Brain (organoid and tissue), 16 donors: ENCODE measurements at places on chromosomes 7 and 10.

DNA sequence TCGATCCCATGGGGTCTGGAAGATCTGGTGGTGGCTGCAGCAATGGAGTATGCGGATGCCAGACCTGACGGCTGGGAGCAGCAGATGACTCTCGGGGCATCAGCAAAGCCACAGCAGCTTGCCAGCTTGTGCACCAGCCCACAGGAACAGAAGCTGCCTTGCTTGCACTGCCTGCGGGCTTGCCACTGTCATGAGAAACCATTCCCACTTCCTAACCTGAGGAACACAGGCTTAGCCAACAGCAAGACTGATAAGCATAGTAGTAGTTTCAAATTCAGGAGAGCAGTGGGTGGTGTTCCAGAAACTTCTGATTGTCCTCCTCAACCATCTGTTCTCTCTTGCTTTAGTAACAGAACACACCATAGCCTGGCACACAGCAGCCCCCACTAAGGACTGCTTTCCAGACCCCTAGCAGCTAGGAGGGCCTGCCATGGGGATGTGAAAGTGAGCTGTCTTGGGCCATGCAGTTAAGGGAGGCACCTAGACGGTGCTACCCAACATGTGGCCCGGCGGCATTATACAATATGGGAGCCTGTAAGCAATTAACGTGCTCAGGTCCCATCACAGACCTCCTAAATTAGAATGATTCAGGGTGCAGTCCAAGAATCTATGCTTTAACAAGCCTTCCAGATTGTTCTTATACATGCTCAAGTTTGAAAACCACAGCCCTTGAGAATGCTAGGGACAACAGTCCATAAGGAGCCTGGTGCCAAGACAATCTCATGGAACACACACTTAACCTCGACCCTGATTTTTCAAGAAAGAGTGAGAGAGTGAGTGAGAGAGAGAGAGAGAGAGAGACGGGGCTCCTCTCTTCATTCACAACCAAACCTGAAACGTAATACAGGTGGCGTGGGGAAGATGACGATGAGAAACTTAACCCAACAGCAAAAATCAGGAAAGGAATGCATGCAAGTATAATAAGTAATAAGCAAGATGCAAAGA is 7.1 kb downstream of the ANXA11 start:
- DNase-seq: no peak

GRCh38 chr7:108331971-108332370 is 124.3 kb downstream of the NRCAM start:
- peak; percentile 32 for DNase-seq

GRCh38 chr7:141710301-141710700 is 2.1 kb downstream of the WEE2 start:
- no peak for DNase-seq

GRCh38 chr7:108415821-108416536 is 40.3 kb downstream of the NRCAM start:
- peak; percentile 89 for DNase-seq

GRCh38 chr10:2011106-2011716 is 273.9 kb upstream of the ADARB2 start:
- no peak for DNase-seq

DNA sequence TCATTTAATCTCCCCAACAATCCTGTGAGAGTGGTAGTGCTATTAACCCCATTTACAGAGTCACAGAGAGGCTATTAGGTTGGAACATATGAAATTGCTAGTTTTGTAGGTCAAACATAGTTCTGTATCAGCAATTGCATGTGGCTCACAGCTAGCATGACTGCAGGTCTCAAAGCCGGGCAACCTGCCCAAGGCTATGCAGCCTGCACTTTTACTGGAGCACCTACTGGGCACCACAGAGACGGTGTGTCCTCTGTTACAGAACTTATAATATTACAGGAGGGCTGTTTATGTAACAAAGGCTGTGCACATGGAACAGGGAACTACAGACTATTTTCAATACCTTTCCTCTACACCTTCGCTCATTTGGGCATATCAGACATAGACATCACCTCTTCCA is 355.8 kb downstream of the RPS24 start:
- DNase-seq: no peak

DNA sequence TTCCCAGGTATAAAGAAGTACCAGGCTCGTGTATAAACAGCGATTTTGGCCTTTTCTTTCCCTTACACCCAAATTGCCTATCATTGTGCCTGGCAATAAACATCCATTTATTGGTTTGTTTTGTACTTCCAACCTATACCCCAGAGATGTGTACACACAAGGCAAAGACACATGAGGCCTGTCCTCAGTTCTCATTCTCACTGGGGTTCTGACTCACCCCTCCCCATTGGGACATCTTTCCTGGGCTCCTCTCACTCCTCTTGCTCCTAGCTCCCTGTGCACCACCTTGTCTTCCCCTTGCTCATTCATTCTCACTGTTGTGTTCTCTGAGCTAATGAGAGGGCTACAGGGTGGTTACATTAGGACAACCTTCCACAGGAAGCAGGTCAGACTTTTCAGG is 240.7 kb downstream of the ANK3 start:
- DNase-seq: no peak

DNA sequence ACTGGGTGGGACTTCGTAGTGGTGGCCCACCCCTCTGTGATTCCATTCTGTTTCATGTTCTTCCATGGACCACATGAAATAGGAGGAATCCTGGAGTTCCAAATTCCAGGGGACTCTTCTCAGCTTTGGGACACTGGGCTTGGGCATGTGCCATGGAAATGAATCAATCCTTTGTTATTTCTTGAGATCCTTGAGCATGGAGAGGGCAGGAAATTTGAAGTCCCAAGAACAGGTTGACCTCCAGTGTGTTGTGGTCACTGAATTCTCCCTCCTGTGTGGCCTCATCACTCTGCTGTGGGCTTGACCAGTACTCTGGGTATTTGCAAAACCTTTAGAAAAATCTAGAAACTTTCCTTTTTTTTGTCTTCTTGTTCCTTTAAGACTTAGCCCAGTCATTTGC is 22.7 kb downstream of the TACR2 start:
- no peak for DNase-seq

GRCh38 chr7:128025380-128025779 is 5.9 kb downstream of the LRRC4 start:
- no peak for DNase-seq

DNA sequence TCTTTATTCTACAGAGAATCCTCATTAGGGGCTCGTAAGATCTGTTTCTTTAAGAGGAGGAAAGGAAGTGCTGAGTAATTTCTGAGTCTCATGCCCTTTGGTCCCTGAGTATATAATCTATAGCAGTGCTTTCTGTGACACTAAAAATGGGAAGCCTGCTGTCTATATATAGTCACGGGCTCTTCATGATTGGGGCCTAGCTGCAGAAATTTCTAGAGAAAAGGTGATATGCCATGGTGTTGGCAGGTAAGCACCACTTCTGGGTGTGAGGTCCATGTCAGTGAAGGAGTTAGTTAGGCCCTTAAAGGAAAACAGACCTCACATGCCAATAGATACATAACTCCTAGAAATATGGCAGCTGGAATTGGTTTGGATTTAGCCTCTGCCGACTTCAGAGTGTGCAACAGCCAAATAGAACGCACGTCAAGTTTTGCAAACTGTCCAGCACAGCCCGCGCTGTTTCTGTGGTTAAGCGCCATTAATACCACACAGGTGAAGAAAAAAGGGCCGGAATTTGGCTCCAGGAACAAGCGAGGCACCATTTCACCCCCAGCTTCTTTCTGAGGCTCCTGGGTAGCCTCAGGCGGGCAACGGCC is 123.2 kb downstream of the TACC2 start:
- no peak for DNase-seq

- no peak for DNase-seq
Observed at GRCh38 chr10:103673606-103674005, 180.1 kb downstream of the NEURL1 start.

GRCh38 chr7:149300620-149301285 is 38.8 kb downstream of the ZNF783 start:
- no peak for DNase-seq

- no peak for DNase-seq
Observed at GRCh38 chr7:100204454-100204853, 15.3 kb upstream of the PVRIG start.

DNA sequence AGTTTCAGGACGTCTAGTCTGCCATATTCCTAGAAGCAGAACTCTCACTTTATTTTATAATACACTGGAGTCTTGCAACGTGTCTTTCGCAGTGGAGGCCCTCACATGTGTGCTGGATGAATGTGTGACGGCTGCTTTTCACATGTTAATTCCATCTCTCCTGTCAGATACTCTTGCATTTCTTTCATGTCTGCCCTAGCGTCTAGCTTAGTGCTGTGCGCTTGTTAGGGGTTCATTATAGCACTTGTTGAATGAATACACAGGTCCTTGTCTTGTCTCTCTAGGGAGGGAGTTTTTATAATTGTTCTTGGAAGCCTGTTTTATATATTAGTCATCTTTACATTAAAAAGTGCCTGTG is 94.4 kb downstream of the MAP3K8 start:
- no peak for DNase-seq

DNA sequence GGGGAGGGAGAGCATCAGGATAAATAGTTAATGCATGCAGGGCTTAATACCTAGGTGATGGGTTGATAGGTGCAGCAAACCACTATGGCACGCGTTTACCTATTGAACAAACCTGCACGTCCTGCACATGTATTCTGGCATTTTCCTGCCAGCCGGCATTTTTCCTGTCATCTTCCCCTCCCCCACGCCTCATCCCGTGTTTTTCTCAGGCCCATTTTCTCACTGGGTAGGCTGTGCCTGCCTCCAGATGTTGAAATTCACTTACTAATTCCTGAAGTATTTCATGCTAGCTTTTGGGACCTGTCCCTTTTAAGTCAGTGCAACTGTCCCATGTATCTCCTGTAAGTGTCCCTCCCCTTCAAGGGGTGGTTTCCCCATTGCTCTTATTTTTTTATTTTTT is 220.3 kb upstream of the NPY start:
- no peak for DNase-seq

DNA sequence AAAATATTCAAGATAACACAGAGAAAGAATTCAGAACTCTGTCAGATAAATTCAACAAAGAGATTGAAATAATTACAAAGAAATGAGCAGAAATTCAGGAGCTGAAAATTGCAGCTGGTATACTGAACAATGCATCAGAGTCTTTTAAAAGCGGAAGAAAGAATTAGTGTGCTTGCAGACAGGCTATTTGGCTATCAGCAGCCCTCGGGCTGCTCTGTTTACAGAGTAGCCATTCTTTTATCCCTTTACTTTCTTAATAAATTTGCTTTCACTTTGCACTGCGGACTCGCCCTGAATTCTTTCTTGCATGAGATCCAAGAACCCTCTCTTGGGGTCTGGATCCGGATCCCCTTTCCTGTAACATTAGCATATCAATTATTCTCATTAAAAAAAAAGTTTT is 1040.0 kb downstream of the SORCS3 start:
- peak; percentile 10 for DNase-seq

DNA sequence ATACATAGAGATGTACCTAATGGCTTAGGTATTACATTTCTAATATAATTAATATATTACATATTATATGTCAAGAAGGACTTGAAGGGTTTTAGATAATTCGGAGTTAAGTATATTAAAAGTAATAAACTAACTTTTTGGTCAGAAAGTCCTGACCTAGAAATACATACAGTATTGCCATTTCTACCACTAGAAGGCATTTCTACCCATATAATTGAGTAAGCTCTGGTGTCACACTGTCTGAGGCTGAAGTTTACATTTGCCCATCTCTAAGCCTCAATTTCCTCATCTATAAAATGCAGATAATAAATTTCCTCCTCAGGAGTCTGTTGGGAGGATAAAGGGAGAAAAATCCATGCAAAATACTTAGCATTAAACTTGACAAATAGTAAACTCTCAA is 7.1 kb downstream of the FKBP14 start:
- no peak for DNase-seq

- no peak for DNase-seq
Observed at GRCh38 chr7:28904578-28905048, 53.5 kb downstream of the TRIL start.

DNA sequence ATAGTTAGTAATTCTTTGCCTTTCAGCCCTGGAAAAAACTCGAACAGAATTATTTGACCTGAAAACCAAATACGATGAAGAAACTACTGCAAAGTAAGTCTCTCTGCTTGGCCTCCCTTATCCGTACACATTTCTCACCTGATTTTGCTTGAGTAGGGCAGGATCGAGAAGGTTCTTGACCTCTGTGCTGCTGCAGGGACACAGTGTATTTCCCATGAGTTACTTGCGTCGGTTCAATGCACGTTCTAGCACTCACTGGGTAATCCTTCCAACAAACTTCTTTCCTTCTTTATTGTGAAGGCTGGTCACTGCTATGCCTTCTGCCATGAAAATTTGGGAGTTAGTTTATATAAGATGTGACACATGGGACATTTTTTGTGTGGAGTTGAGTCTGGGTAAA is 171.5 kb upstream of the SH2B2 start:
- DNase-seq: no peak

GRCh38 chr7:153301936-153302335 is 542.4 kb downstream of the ACTR3B start:
- DNase-seq: peak; percentile 12

DNA sequence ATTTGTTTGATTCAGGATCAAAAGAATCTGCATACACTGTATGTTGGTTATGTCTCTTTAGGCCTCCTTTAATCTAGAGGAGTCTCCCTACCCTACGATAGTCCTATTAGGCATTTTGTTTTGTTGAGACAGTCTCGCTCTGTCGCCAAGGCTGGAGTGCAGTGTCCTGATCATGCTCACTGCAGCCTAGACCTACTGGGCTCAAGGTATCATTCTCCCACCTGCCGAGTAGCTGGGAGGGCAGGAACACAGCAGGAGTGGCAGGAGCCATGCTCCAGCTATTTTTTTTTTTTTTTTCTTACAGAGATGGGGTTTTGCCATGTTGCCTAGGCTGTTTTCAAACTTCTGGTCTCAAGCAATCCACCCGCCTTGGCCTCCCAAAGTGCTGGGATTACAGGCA is 123.0 kb upstream of the DKK1 start:
- no peak for DNase-seq

DNA sequence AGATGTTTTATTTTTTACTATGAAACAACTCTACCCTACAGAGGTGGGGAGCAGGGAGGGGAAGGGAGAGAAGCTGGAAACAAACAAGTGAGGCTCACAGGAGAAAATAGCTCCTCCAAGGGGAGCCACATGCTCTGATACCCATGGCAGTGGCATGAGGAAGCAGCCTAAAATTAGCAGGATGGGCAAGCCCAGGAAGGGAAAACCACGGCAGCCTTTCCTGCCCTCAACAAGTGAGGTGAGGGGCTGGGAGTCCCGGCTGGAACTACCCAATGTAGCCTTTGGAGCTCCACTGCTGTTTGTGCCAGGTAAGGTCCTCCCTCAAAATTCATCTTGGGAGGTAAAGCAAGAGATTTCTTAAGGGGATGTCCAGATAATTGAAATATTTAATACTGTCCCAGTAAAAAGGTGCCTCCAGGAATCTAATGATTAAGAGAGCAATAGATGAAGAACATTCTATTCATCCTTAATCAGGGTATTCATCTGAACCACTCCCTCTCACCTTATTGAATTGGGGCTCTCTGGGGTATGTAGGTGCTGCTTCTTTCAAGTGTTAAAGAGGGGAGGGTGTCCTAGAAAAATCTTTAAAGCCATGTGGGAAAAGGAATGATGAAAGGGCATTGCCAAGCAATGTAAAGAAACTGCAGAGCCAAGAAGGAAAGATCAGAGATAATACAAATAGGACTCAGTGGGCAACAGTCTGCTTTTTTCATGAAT is 12.8 kb upstream of the HERC4 start:
- no peak for DNase-seq
